A172 (cell line): ENCODE measurements at places on chromosomes 4 and X. TPM values are rescaled to one million over a fixed set of nuclear protein-coding genes. Genes with fewer than 3 reads are reported as not detected.
A peak's percentile ranks its signal among the peaks of the same experiment; 100 is the strongest.

DNA sequence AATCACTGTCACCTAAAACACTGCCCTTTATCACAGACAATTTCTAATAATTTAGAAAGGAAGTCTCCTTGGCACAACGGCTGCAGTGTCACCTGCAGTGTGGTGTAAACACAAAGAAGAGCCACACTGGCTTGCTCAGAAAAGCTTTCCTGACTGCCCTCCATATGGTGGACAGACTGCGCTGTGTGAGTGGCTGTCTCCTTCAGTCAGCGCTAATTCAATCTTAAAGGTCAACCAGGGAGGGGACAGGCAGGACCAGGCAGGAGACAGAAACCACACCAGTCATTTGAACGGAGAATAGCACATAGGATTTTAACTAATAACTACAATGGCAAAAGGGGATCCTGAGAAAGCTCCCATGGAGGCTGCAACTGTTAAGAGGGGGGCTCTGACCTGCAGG is 132.1 kb downstream of the NSUN7 start:
- no peak for DNase-seq

GRCh38 chr4:136526517-136526916 is 1005.8 kb downstream of the PCDH18 start:
- no peak for DNase-seq

- DNase-seq: no peak
These were observed 56.4 kb downstream of the PGRMC1 start for GRCh38 chrX:119292445-119292844.

DNA sequence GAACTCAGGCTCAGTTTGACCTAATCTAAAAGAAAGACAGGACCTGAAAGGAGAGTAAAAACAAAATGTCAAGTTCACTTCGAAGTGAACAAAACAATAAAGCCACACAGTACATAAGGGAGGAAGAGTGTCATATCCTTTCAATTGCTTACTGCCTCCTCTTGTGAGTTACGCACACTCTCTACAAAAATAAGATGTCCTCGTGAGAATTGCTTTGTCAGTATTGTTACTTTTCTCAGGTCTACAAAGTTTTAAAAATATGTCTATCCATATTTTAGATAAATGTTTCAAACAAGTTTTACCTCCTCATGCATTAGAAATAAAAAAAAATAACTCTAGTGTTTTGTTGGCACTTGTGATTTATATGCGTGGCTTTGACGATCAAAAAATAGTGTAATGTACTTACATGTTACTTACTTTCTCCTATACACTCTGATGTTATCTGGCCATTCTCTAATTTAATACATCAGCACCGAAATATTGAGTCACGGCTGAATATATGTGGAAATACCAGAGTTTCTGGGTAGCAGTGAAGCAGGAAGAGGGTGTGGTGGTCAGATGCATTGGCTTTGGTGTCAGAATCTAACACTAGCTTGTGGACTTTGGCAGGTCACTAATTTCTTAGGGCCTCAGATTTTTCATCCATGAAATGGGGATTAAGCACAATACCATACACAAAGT is 8.1 kb upstream of the MRPL1 start:
- DNase-seq: no peak

DNA sequence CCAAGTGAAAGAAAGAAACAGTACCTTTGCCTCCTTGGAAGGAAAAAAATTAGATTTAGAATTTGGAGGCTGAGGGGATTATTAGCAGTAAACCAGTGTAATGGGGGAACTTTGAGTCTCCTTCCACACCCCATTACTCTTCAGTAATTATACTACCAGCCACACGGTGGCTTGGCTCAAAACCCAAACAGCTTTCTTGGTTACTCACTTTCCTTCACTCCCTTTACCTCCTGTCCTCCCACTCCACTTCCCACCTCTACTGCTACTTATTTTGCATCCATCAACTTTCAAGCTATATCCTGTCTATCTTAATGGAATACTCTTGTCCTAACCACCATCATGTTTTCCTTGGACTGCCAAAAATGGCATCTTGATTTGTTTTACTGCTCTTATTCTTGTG is 310.6 kb upstream of the AADAT start:
- DNase-seq: peak; percentile 17

GRCh38 chr4:15910155-15910940 is 28.2 kb downstream of the FGFBP1 start:
- DNase-seq: no peak

DNA sequence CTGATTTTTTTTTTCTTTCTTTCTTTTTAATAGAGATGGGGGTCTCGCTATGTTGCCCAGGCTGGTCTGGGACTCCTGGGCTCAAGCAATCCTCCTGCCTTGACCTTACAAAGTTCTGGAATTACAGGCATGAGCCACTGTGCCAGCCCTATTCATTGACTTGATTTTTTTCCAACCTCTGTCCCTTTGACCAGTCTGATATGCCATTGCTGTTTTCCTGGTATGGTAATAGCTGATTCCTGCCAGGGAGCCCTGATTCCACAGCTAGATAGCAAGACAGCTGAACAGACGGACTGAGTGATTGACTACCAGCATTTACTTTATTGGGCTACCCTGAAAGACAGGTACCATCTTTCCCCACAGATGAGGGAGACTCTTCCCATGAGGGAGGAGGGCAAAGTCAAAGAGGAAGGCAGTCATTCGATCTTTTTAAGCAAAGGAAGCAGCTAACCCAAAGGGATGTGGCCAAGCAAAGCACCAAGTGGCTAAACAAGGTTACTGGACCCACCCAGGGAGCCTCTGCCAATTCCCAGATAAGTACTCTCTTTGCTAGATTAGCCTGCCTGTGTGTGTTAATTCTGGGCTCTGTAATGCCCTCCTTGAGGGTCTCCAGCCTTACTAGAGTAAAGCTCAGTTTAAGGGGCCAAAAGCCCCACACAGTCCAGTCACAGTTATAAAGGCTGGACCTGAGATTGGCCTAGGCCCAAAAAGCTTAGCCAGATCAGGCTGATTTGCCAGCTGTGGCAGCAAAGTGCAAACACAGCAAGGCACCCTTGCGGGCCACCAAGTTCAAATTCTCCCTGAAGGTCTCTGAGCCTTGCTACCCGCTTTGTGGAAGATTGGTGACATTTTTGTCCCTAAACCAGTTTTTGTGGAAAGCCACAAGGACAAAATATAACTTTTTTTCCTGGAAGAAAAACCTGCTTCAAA is 192.4 kb upstream of the GPC4 start:
- no peak for DNase-seq

DNA sequence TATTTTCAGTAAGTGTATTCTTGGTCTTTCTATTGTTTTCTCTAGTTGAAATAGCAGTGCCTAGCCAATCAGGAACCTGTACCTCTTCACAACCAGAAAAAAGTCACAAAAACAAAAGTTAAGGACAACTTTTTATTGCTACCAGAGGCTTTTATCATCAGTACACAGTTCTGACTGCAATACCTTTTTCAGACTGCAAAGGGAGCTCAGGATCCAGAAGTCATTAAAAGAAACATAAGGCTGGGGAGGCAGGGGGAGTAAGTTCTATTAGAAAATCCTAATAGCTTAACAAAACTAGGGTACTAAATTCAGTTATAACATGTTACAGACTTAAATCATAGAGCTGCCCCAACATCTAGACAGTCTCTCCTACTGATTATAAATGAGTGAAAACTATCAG is 28.8 kb downstream of the CCNI start:
- DNase-seq: no peak

GRCh38 chrX:130060122-130061069 is 49.9 kb downstream of the ELF4 start:
- DNase-seq: peak; percentile 14

DNA sequence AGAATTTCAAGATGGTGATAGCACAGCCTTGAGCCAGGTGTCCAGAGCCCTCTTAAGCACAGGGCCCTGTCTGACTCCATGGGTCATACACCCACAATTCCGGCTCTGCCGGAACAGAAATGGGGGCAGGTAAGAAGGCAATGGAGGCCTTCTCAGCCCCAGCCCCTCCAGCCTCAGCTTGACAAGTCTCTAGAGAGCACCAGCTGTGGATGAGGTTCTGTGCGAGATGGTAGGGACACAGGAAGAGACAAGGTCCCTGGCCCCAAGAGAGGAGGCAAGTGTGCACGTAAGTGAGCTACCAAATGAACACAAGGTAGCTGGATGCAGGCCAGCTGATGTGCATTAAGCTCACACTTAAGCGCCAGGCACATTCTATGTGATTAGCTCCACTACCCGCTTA is 2.4 kb upstream of the PRRG3 start:
- no peak for DNase-seq

GRCh38 chr4:2059726-2060602 is 837 bp downstream of the NAT8L start:
- no peak for DNase-seq

FAM50A gene
- 110 and 137 TPM in 2 replicates for total RNA-seq

MGAT4D gene
- total RNA-seq: not detected in 2 replicates

DUSP9 gene
- 9.0 and 9.3 TPM in 2 replicates for total RNA-seq

HGFAC gene
- 0.36 TPM in 1 of 2 replicates, not detected in the other for total RNA-seq

NEXMIF gene
- not detected in 2 replicates for total RNA-seq

NHSL2 gene
- not detected in 2 replicates for total RNA-seq

PRRG3 gene
- not detected in 2 replicates for total RNA-seq

NEUROG2 gene
- not detected in 2 replicates for total RNA-seq

SHOX gene
- not detected in 2 replicates for total RNA-seq

CLTRN gene
- 0.24 TPM in 1 of 2 replicates, not detected in the other for total RNA-seq

CYTL1 gene
- not detected in 2 replicates for total RNA-seq

FGF5 gene
- 0.91 and 1.5 TPM in 2 replicates for total RNA-seq

TRIM2 gene
- total RNA-seq: 23.7 and 46.6 TPM in 2 replicates

FAM241A gene
- 0.62 and 0.79 TPM in 2 replicates for total RNA-seq
